Breast epithelium (tissue), 4 donors: ENCODE measurements at places on chromosomes 13 and 19. TPM values are rescaled to one million over a fixed set of nuclear protein-coding genes. Genes with fewer than 3 reads are reported as not detected.

CYP4F2 gene
- under 0.01 TPM for total RNA-seq

PCDH20 gene
- 0.64 TPM for total RNA-seq

- DNase-seq = no peak
These were observed 14.2 kb upstream of the PNMA8C start for GRCh38 chr19:46442808-46443450.

- peak; percentile 68 for DNase-seq
These were observed 53.6 kb downstream of the GADD45B start for GRCh38 chr19:2529473-2529918.

ZNF835 gene
- 8.0 TPM for total RNA-seq

- DNase-seq = no peak
These were observed 19.9 kb upstream of the CACTIN start for GRCh38 chr19:3646336-3647092.

DNA sequence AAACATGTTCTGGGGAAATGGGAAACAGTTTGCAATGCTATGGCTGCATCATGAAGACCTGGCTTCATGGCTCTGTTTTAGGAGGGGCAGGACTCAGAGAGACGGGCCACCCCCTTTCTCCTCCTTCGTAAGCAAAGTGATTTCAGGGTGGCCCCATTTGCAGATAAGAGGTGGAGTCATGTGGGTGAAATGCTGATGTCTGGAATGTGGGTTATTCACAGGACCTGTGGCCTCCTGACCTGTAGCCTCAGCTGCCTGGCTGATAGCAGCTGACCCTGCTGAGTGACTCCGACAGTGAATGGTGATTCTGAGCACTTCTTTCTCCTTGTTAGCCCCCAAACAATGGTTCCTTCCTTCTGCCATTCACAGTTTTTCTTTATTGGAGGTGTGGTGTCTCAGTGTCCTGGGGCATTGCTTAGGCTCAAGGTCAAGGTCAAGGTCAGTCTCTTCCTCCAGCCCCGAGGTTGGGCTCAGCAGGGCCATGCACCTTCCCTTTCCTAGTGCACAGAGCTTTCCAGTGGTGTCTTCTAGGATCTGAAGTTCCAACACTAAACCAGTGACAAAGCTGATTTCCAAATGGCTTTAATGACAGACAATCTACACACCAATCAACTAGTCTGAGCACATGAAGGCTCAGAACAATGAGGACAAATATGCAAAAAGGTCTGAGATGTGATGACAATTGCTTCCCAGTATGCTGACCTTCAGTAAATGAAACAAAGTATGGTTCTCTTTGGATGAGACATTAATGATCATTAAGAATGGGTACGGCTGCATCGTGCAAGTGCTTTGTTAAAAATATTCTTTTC lies 49.6 kb upstream of the ANKRD10 start:
- no peak for DNase-seq

DNA sequence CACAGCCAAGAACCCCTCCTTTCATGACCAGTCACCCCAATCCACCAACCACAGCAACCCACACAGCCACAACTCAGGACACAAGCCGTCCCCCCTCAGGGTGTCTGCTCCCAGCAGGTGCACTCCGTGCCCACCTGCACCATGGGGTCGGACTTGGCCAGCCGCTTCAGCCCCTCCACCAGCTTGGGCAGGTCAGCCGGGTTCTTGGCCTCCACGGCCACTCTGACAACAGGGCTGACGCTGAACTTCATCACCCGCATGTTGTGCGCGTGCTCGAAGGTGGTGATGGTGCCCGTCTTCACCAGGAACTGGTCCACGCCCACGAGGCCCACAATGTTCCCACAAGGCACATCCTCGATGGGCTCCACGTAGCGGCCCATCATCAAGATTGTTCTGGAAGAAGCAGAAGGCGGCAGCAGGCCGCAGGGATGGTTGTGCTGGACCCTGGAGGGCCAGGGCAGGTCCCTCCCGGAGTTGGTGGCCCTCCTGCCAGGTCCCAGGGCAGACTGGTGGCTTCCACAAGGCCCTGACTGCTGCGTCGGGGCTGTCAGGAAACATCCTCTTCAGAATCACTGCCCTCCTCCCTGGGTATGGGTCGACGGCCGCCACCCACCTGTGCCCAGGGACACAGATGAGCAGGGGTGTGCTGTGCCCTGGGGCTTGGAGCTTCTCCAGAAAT lies 5.5 kb downstream of the EEF2 start:
- DNase-seq = peak; percentile 22
